ENCODE measurements at places on chromosomes 11 and 22.

DNA sequence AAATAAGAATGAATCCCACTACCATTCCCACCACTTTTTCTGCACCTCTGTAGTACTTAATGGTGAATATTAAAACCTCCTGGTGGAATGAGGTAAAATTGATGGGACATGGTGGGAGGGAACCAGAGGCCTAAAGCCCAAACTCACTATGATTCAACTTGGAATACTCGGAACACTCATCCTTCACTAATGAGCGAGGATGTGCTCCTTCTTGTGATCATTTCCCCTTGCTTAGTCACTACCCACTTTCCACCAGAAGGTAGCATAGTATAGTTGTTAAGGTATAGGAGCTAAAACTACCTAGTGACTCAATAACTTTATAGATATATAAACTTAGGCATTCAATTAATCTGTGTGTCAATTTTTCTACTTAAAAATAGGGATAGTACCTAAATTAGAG is 728.9 kb downstream of the OPCML start:
- peak; percentile 31 for DNase-seq

DNA sequence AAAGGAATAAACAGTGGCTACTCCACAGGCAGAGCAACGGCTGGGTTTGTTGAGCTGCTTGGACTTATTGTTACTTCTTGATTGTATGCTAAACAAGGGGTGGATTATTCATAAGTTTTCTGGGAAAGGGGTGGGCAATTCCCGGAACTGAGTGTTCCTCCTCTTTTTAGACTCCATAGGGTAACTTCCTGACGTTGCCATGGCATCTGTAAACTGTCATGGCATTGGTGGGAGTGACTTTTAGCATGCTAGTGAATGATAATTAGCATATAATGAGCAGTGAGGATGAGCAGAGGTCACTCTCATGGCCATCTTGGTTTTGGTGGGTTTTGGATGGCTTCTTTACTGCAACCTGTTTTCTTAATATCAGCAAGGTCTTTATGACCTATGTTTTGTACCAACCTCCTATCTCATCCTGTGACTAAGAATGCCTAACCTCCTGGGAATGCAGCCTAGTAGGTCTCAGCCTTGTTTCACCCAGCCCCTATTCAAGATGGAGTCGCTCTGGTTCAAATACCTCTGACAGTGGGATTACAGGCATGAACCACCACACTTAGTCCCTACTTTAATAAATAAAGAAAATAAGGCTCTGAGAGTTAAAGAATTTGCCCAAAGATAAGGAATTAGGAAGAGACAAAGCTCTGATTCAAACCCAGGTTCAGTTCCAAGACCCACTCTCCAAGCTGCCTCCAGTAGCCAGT is 65.6 kb upstream of the CLMP start:
- no peak for DNase-seq

DNA sequence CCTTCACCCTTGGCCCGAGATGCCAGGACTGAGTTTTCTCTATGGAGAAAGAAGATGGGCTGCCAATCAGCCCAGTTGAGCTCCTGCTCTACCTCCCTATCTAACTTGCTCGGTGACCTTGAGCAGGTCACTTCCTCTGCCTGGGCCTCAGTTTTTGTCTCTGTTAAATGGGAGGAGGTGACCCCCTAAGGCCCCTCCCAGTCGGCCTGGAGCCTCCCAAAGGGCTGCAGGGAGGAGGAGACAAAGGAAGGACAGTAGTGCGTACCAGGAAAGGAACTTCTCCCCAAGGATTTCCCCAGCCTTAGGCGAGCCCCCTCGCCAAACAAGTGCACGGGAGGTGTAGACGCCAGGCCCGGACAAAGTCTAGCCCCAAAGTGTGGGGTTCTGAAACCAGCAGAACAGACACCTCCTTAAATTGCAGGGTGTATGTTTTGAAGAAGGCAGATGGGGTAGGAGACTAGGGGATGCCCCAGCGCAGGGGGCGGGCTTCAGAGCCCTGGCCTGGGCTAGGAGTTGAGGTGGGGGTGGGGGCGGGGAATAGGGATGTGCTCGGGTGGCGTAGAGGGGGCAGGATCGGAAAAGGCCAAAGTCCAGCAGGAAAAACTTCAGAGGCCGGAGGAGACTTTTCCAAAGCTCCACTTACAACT is 1.0 kb downstream of the CBX7 start:
- DNase-seq = no peak

- DNase-seq = no peak
Measured at GRCh38 chr11:101600924-101601323, 17.1 kb upstream of the TRPC6 start.

- DNase-seq = peak; percentile 72
Measured at GRCh38 chr22:45007391-45008185, 2.2 kb downstream of the PHF21B start.

- DNase-seq = no peak
Measured at GRCh38 chr11:36596880-36597279, 1.2 kb downstream of the RAG2 start.

DNA sequence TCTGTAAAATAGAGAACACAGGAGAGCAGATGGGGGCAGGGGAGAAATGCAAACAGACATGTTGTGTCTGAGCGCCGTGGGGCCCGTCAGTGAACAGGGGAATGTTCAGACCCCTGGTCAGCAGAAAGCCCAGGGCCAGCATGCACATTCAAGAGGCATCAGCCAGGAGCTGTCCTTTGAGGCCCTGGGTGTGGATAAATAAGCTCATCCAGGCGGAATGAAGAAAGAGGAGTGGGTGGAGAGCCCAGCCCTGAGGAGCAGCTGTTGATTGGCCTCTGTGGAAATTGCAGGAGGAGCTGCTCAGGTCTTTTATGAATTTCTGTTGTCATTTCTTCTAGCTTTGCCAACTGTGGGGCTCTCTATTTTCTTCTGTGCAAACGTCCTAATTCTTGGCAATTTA is 49.7 kb upstream of the CECR2 start:
- DNase-seq = no peak

DNA sequence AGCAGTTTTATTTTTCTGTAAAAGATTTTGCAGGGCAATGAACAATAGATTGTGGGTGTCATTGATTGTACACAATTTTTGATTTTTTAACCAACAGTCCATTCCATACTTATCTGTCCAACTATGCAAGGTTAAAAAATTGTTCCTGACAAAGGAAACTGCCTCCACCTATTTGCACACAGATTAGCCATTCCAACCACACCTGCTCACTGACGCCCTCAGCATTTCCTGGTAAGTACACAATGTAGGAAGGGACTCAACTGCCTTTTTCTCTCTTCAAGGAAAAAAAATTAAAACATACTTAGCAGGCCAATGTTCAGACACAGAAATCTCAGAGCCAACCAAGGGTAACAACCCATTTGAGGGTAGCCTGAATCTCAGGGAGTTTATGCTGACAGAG is 4.3 kb upstream of the FUT4 start:
- no peak for DNase-seq

DNA sequence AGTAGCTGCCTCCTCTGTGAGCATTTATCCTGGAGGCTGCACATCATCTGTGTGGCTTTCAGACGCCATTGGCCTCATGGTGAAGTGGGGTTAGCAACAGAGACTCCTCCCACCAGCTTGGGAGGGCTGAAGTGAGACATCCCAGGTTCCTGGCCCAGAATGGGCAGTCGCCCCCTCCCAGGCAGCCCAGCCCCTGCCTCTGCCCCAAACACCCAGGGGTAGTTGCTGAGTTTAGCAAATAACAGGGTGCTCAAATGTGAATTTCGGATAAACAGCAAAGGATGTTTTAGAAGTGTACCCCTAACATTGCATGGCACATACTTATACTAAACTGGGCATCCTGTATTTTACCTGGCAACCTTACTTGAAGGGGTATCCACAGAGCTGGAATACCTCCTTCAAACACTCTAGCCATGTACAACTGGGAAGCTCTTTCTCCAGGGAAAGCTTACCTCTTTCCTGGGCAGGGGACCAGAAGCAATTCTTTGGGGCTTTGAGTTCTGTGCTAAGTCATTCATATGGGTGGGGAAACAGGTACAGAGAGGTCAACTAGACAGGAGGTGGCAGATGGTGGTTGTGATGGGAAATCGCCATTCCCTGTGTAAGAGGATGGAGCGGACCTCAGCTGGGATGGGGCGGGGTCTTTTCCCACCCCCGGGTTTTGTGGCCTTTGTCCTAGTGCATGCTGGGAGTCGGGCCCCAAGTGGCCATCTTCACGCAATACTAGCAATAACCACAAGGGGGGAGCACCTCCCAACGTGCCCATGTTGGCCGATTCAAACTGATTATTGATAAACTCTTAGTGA is 19.3 kb downstream of the MTFP1 start:
- DNase-seq = peak; percentile 66

GRCh38 chr22:45880716-45881523 is 96.0 kb downstream of the WNT7B start:
- no peak for DNase-seq

- no peak for DNase-seq
Measured at GRCh38 chr11:4677948-4678347, 19.7 kb downstream of the OR51E2 start.

DNA sequence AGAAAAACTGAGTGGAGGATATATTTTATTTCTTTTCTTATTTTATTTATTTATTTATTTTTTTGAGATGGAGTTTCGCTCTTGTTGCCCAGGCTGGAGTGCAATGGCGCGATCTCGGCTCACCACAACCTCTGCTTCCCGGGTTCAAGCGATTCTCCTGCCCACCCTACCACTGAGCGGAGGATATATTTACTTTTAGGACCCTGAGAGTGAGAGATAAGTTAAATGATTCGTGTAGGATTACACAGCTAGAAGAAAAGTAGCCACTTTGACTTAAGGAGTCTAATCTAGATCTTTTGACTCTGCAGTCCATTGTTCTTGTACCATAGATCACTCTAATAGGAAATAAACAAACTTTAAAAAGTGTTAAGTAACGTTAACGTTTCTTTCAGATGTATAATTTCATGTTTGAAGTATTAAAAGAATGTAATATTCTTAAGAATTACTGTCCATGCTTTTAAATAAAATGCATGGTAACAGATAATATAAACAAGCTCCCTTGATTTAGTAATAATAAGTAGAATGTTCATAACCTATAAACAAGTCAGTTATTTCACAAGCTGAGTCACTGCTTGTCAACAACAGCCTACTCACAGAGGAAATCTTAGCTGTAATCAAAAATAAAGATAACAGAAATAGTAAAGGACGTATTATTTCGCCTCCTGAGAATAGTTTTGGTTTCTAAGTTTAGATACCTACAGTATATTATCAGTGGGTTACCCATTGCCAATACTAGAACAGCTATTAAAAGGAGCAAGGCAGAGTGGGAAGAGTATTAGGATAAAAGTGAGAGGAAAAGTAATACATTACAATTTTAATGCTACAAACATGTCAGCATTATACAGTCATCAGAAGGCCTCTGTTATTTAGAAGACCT is 18.6 kb downstream of the USP47 start:
- no peak for DNase-seq

DNA sequence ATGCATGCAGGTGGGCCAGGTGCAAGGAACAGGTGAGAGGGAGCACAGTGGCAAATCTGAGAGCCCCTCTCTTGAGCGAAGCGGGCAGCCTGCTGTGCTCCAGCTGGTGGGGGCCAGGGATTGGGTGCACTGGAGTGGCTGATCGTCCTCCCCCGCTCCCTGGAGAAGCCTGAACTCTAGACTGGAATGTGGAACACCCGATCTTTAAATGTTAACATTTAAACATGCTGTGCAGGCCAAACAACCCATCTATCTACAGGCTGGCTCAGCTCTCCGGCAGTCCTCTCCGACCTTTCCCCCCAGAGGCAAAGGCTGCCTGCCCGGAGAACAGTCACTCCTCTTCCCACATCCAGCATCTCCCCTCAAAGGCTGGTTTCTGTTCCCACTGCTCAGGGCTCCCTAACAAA is 5.1 kb downstream of the MRGPRF start:
- no peak for DNase-seq

GRCh38 chr11:2574553-2575535 is 125.0 kb downstream of the KCNQ1OT1 start:
- DNase-seq = no peak

GRCh38 chr22:45407793-45408192 is 5.6 kb downstream of the SMC1B start:
- DNase-seq = no peak

- DNase-seq = no peak
Measured at GRCh38 chr11:75530577-75530976, 4.8 kb upstream of the GDPD5 start.

DNA sequence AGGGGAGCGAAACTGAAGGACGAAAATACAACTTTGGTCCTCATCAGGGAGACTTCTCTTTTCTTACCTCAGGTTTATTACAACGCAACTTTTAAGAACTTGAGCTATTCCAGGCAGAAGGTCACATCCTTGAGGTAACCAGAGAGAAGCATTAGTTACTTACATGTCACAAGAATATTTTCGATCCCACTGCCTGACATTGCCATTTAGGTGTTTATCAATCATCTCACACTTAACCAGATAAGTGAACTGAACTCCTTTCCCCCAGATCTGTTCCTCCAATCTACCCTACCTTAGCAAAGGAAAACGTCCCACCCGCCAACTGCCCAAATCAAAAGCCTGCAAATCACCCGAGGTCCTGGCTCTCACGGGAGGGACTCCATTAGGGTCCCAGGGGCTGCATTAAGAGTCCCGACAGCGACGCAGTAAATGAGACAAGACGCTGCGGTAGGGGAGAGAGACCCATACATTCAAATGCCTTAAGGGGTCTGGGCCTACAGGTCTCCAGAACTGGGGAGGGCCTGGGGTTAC is 734 bp downstream of the ZNF280B start:
- DNase-seq = no peak

- DNase-seq = peak; percentile 63
Measured at GRCh38 chr11:77472991-77473800, 698 bp downstream of the PAK1 start.

DNA sequence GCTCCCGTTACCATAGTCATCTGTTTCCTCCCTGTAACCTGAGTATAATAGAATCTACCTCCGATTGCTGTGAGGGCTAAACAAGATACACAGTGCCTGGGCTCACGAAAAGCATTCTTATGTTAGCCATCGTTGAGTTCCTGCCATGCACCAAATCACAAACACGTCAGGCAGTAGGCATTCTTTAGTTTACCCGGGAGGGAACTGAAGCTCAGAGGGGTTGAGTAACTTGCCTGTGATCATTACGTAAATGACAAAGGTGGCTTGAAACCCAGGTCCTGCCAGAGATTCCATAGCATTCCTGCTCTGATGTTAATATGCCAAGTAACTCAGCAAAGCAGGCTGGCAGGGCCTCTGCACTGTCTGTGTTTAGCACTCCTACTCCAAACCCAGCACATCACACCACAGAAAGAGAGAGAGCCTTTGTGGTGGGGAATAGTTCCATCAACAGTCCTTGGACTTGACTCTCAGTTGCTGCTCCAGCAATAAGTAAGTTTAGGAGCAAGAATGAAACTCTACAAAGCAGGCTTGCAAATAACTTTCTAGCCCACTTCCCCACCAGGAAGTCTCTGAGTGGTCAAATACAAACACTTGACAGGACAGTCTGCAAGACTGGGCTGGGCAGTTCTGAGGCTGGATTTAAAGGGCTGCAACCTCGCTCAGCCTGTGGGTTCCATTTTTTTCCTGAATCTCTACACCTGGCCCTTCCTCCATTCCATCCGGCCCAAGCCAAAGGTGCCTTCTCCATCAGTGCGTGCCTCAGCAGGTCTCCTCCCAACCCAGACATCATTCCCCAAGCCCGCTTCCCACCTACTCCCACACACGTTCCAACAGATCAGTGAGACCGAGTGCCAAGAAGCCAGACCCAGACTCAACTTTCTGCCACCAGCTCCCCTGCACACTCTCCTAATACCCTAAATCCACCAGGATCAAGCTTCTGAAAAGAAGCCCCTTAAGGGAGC is 1.1 kb downstream of the SCN2B start:
- DNase-seq = peak; percentile 45

GRCh38 chr22:24411256-24412004 is 16.0 kb upstream of the ADORA2A start:
- no peak for DNase-seq

All from Daoy (cell line).